ENCODE measurements at places on chromosomes 11 and 22. TPM values are rescaled to one million over a fixed set of nuclear protein-coding genes. Genes with fewer than 3 reads are reported as not detected.

- no peak for DNase-seq
These were observed 12.5 kb downstream of the IRAG1 start for GRCh38 chr11:10680956-10681487.

- DNase-seq: no peak
These were observed 72.7 kb upstream of the AKIP1 start for GRCh38 chr11:8838248-8838647.

DNA sequence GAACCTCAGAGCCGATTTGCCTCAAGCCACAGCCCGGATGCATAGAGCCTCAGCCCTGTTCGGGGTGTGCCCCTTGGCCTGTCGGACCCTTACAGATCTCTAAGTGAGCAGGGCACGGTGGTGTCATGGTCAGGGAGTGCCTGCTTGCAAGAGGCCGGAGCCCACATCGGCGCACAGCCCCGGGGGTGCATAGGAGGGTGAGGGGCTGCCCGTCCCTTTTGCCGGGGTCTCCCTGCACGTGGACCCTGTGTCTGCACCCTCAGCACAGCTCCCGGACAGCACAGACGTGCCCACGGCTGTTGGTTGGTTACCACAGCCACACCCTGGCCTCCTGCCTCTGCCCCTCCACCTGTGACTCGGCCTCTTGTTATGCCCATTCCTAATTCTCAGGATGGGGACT, 6.5 kb downstream of the RAB36 start:
- DNase-seq: no peak

GRCh38 chr11:45984192-45984591, 61.7 kb downstream of the LARGE2 start:
- no peak for DNase-seq

GRCh38 chr11:31106968-31107576, 262.5 kb downstream of the DCDC1 start:
- no peak for DNase-seq

- DNase-seq: no peak
These were observed 8.7 kb downstream of the SNRPD3 start for GRCh38 chr22:24564376-24565058.

- no peak for DNase-seq
These were observed 60.2 kb upstream of the EMID1 start for GRCh38 chr22:29145321-29146072.

DNA sequence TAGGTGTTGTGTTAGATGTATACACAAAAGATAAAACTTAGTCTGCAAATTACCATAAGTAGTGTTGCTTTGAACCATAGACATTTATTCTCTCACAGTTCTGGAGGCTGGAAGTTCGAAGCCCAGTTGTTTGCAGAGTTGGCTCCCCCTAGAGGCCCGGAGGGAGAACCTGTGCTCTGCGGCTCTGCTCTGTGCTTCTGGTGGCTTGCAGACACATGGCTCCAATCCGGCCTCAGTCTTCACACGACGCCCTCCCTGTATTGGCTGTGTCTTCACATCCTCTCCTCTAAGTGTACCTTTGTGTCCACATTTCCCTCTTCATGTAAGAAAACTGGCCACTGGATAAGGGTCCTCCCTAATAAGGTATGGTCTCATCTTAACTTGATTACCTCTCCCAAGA, 128.4 kb downstream of the OPCML start:
- DNase-seq: no peak

GRCh38 chr11:3091081-3091845, 34.0 kb upstream of the CARS1 start:
- no peak for DNase-seq

DNA sequence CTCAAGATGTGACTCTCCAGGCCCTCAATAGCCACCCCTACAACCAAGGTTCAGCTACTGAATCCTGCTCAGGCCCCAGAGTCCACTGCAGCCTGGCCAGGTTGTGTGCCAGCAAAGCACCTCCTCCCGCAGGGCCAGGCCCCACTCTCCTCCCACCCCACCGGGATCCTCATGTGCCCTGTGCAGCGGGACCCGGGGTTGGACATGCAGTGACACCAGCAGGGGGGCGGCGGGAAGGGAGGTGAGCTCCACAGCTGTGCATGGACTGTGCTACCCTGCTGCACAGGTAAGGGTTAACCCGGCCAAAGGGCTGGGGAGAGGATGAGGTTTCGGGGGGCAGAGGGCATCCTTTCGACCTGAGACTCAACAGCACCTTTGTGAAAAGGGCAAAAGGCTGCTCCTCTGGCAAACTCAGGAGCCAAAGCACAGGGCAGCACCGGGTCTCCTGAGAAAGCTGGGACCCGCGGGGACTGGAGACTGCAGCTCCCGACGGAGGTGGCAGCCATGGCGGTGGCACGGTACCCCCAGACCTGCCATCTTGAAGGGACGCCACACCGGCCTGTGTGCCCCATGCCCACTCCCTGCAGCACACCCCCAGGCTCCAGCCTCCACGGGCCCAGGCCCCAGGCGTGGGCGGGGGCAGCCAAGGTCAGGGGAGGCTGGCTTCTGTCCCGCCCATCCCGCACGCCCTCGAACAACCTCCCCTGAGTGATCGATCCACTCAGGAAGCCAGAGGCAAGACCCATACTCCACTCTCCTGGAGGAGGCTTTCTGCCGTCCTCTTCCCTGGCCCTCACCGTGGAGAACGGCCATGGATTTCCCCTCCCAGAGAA, 10.6 kb downstream of the PLXNB2 start:
- DNase-seq: no peak

- no peak for DNase-seq
These were observed 32.1 kb downstream of the SNU13 start for GRCh38 chr22:41656556-41656955.

- no peak for DNase-seq
These were observed 66.5 kb upstream of the PITPNB start for GRCh38 chr22:27985323-27986275.

DNA sequence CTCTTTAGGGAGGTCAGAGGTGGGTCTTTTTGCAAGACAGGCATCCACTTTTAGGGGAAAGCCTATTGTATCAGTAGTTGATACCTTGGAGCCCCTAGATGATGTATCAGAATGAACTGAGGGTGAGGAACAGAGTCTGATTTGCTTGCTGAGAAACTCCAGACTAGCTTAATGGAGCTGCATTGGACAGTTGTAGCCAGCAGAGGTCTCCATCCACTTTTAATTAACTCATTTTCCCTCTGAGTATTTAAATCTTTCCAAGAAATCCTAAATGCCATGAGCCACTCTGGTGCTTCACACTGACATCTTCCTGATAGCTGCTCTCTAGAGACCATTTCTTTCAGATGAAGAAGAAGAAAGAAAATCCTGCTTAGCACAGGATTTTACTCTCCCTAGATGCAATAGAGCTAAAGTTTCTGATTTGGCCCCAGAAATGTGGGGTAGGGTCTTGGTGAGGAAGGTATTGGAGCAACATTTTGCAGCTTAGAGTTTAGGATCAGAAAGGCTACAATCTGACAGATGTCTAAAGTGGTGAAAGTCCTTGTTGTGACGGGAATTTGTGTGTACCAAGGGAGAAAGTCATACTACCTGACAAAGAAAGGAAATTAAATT, 38.0 kb downstream of the EXT2 start:
- DNase-seq: no peak

- no peak for DNase-seq
These were observed 44.9 kb downstream of the EXT2 start for GRCh38 chr11:44140372-44140771.

GRCh38 chr11:47843361-47844055, 4.6 kb downstream of the NUP160 start:
- DNase-seq: no peak

DNA sequence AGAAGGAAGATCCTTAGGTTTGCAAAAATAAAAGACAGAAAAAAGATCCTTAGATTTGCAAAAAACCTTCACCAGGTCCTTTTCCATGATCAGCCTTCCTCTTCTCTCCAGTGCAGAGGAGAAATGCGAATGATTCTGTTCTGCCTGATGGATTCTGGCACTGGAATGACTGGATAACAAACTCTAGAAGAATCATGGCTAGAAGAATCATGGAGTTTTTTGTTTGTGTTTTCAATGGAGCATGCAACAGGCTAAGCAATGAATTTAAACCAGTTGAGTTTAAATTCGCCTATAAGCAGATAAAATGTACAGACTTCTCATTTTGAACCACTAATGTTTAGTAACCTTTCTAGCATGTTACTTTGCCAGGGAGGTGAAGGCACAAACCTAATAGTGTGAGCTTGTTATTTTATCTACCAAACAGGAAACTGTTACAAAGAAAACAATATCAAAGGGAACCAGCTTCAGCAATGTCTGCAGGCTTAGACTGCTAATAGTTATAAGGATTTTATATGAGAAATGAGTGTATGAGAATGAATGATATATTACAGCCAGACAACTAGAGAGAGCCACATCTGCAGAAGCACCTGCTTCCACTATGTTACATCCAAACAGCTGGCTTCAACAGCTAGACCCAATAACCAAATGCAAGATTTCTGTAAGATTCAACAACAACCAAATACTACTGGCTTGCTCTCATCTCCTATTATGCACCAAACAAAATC, 64.7 kb upstream of the APOA1 start:
- no peak for DNase-seq

DNA sequence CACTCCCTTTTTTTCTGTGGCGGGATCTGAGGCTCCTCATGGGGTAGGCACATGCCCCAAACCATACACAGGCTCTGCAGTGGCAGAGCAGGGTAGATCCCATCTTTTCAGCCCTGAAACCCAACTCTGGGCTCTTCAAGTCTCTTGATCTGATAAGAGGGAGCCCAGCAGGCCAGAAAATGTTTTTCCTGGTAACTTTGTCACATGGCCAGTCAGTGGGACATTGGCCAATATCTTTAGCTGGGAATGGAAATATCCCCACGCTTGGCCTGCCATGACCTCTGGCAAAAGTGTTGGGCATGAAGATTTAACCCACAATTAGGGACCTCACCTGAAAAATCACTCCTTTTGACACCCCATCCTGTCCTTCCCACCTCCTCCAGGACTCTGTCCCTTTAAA, 8.1 kb downstream of the INPP5J start:
- no peak for DNase-seq

DNA sequence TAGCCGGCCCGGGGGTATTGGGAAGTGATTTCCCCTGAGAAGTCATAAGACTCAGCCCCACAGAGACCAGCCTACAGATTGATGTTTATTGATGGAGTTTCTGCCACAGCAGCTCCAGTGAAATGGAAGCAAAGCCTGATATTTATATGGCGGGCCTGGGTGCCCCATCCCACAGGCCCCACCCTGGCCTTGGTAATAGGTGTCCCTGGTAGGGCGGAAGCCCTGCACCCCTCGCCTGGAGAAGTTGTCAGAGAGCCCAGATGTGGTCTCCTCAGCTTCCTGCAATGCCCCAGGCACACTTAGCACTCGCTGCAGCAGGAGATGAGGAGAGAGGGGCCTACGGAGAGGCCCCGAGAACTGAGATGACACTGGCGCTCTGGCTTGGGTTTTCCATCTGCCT, 107.4 kb downstream of the MORC2 start:
- DNase-seq: no peak

DNA sequence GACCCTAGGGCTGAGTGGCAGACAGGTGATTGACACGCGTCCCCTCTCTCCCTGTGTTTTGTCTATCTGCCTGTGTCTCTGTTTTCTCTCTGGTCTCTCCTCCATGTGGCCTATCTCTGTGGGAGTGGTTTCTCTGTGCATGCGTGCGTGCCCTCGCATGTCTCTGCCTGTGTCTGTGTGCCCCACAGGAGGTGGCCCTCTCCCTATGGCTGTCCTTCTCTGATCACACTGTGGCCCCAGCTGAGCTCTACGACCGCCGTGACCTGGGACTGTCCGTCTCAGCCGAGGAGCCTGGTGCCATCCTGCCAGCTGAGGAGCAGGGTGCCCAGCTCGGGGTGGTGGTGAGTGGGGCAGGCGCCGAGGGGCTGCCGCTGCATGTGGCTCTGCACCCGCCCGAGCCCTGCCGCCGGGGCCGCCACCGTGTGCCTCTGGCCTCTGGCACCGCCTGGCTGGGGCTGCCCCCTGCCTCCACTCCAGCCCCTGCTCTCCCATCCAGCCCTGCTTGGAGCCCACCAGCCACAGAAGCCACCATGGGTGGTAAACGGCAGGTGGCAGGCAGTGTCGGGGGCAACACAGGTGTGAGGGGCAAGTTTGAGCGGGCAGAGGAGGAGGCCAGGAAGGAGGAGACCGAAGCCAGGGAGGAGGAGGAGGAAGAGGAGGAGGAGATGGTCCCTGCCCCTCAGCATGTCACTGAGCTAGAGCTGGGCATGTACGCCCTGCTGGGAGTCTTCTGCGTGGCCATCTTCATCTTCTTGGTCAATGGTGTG, 11.6 kb downstream of the TMEM132A start:
- no peak for DNase-seq

DNA sequence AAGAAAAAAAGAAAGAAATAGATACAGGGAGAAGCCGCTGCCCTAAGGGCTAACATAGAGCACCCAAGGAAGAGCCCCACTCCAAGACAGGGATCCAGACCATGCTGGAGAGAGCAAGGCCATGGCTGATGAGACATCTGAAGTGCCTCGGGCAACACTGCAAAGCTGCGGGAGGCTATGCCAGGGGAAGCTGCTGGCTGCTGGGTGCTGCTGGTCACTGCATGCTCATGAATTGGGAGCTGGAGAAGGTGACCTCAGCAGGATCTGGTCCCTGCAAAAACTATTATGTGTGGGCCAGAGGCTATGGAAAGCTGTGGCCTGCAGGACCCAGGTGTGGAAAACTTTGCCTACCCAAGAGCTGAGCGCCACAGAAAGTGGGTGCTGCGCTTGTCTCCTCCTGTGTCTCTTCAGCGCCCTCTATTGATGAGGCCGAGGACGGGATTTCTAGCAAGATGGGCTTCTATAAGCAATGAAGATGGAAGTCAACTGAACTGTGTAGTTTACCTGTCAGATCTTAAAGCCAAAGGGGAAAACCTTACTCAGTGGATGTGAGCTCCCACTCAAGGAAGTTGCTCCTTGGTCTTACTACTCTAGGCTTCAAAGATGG, 17.3 kb upstream of the SLC29A2 start:
- peak; percentile 20 for DNase-seq

DNA sequence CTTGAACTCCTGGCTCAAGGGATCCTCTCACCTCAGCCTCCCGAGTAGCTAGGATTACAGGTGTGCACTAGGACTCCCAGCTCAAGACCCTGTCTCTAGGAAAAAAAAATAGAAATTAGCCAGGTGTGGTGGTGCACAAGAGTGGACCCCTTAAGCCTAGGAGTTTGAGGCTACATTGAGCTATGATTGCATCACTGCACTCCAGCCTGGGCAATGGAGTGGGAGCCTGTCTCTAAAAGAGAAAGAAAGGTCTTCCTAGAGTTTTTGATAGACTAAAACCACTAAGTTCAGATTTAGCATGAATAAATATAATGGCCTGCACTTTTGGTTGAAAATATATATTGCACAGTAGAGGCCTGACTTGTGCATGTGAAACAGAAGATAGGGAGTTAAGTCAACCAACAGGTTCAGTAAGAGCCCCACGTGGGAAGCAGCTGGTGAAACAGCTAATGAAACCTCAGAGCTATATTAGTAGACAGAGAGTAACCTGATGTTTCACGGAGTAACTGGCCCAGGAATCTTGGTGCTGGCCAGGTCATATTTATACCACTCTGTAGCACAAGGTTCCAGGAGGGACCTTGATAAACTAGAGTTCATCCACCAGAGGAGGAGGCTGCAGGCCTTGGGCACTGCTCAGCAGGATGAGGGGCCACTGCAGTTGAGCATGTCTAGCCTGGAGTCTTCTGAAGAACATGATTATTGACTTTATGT, 4.6 kb upstream of the MICAL3 start:
- DNase-seq: no peak

GRCh38 chr11:57309106-57310059, 15.4 kb downstream of the TNKS1BP1 start:
- no peak for DNase-seq

The NEFH gene
- 2.3 TPM for total RNA-seq

The OR8A1 gene
- not detected for total RNA-seq

The PTPN5 gene
- 0.07 TPM for total RNA-seq

The PTPRCAP gene
- total RNA-seq: 3.6 TPM

The KCNQ1 gene
- 0.46 TPM for total RNA-seq

The SIDT2 gene
- total RNA-seq: 7.1 TPM

The CSF2RB gene
- under 0.01 TPM for total RNA-seq

The SLCO2B1 gene
- total RNA-seq: 0.14 TPM

The POU2AF1 gene
- total RNA-seq: not detected
